Brain pericyte (primary cell): ENCODE measurements at places on chromosomes 7 and 10.

GRCh38 chr7:96418581-96418980, 96.7 kb upstream of the SLC25A13 start:
- DNase-seq = no peak

DNA sequence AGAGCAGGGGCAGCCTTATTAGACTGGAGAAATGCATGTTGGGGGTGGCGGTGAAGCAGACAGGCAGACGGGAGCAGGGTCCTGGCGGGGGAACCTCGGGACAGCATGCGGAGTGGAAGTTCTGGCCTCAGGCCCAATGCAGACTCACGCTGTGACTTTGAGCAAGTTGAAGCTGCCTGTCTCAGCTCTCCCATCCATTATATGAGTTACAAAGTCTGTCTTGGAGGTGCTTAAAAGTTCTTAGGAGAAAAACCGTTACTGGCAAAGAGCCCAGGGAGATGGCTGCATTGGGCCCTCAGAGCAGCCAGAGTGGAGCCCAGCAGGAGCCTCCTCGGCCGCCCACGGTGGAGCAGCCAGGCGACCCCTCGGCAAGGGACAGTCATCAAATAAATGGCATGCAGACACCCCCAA, 509.5 kb downstream of the PLXNA4 start:
- DNase-seq = peak; percentile 25

DNA sequence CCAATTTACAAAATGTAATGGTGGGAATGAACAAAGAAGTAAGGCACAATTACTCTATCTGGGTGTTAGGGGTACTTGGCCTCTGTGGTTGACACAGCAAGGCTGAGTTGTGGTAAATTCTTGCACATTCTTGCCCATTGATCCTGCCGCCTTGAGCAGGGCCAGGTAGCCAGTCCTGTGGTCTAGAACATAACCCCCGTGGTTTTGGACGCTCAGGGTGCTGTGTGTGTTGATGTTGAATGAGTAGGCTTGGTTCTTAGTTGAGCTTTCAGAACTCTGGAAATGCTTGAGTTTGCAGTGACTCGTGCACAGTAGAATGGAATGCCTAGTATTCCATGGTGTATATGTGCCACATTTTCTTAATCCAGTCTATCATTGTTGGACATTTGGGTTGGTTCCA, 42.3 kb upstream of the CDHR3 start:
- no peak for DNase-seq

DNA sequence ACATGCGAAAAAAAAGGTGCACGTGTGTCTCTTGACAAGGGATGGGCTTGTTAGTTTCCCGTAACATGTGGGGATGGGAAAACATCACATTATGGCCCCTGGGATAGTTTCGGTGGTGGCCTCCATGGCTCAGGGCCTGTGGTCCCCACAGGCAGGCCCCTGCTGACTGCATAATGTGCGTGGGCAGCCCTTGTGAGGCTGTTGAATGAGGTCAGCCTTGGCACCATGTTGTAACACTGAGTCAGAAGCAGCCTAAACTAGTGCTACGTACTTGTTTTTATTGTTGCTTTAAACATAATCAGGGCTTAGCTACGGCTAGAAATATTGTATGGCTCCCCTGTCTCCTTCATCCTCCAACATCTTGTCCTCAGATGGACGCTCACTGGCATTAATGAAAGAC, 80.6 kb downstream of the BEND7 start:
- no peak for DNase-seq

GRCh38 chr7:151099486-151100211, 13.4 kb downstream of the AGAP3 start:
- DNase-seq = no peak

DNA sequence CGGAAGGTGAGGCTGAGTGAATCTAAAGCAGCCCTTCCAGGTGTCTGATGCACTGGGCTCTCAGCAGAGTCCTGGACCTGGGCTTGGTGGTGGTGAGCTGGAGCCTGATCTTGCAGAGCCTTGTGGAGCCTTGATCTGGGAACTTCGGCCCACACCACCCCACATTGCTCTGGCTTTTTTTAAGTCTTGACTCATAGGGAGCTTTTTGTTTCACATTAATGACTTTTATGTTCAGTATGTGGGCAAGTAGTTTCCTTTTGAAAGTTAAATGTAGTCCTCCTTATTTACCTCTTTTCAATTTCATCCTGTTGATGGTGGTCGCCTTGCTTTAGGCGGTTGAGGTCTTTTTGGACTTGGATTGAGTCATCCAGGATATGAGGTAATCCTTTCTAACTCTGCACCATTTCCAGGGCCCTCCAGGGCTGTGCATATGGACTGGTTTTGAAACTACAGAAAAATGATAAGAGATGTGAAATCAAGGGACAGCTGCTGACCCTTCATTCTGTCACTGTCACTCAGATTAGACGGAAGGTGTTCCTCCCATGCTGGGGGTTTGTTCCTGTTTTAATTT, 2.9 kb upstream of the NRAP start:
- DNase-seq = no peak

DNA sequence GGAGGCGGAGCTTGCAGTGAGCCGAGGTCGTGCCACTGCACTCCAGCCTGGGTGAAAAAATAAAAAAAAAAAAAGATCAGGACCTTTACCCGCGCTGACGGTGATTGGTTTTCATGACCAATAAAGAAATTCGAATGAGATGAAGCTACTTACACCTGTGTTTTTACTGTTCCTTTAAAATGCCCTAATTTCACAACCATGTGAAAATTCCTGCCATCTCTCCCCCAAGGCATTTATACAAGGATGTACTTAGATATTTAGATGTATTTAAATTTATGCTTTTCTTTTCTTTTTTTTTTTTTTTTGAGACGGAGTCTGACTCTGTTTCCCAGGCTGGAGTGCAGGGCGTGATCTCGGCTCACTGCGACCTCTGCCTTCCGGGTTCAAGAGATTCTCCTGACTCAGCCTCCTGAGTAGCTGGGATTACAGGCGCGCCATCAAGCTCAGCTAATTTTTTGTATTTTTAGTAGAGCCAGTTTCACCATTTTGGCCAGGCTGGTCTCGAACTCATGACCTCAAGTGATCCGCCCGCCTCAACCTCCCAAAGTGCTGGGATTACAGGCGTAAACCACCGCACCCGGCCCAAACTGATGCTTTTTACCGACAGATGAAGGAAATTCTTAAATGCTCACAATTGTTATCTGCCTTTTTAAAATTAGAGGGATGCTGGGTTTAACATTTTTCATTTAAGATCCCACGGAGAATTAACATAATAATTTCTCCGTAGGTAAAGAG, 3.1 kb upstream of the PHYH start:
- no peak for DNase-seq

DNA sequence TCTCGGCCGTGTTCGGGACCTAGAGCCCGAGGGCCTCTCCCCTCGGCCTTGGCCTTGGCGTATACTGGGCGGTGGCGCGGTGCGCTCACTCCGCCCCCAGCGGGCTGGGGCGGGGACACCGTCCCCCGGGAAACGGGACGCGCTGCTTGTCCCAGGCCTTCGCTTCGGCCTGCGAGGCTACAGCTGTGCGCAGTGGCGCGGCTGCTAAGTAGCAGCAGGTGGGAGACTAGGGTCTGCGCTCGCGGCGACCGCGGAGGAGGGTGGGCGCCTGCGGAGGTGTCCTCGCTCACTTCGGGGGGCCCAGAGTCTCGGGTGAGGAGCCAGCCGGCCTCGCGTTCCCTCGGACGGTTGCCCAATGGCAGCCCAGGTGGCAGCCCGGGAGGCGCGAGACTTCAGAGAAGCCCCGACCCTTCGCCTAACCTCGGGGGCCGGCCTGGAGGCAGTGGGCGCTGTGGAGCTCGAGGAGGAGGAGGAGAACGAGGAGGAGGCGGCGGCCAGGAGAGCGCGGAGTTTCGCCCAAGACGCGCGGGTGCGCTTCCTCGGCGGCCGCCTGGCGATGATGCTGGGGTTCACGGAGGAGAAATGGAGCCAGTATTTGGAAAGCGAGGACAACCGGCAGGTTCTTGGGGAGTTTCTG, at the start of gene DNAH11:
DNAH11 (plus strand) TSS at position 149 of the 637 bp plus-strand sequence; CDS start at position 356, 207 bp downstream.
- DNase-seq = no peak

DNA sequence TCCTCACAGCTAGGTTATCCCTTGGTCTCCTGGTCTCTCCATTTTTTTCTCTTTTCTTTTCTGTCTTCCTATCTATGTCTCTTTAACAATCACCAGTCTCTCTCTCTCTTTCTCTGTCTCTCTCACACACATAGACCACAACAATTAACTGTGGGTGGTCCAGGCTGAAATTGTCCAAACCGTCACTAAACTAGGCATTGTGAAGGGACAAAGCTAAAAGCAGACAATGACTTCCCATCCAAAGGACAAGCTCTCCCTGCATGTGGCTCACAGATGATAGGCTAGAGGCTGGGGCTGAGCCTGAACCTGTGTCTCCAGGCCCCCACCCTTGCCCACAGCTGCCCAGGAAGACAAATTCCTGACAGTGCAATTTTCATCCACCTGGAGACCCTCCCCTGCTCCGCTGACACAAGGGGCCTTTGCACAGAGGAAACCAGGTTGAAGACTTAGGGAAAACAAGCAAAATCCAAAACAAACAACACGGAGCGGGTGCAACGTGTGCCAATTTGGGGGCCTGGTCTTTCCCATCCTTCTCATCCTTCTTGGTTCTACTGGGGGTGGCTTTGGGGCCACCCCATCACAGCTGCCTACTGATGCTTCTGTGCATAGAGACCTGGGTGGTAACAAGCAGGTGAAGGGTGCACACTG, 755.4 kb downstream of the GRID1 start:
- DNase-seq = no peak

- no peak for DNase-seq
Measured at GRCh38 chr10:3676564-3676963, 108.4 kb downstream of the KLF6 start.

GRCh38 chr7:28773423-28774145, 184.5 kb downstream of the TRIL start:
- DNase-seq = no peak

DNA sequence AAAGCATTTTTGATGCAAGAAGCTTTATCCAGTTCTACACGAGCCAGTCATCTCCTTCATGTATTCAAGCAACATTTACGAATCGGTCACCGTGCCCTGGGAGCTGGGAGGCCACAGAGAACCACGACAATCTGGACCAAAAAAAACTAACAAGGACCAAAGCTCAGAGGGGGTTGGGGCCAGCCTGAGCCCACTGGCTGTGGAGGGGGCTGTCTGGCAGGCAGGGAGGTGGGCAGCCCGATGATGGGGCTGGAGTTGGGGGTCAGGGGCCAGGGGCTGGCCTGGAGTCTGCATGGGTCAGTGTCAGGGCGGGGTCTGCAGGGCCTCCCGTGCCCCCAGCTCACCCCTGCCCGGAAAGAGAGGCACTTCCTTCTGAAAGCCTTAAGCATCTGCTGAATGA, 12.5 kb upstream of the GRIFIN start:
- no peak for DNase-seq

DNA sequence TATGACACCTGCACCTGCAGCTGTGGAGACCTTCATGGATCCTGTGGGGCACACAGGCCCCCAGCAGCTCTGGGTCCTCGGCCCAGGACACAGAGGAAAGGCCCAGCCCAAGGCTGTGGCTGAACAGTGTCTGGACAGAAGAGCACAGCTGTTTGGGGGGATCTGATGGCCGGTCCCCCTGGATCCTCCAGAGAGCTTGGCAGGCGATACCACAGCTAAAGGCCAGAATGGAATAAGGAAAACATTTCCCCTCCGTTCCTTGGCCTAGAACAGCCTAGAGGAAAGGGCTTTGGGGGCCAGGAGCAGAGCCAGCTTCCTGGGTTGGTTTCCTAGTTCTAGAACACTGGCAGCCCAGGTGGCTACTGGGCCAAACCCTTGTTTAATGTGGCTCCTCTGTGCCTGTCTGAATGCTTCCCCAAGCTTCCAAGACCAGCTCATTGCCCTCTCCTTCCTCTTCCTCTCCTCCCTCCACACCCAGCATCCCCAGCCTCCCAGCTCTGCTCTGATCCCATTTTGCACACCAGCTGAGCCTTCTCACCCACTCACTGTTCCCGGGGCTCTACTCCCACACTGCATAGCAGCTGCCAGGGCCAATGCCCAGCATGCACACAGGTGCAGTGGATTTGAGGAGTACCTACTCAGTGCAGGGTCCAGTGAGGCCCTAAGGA, 46.9 kb downstream of the GPAM start:
- no peak for DNase-seq

GRCh38 chr7:153887749-153888569, 164.2 kb upstream of the DPP6 start:
- DNase-seq = no peak

DNA sequence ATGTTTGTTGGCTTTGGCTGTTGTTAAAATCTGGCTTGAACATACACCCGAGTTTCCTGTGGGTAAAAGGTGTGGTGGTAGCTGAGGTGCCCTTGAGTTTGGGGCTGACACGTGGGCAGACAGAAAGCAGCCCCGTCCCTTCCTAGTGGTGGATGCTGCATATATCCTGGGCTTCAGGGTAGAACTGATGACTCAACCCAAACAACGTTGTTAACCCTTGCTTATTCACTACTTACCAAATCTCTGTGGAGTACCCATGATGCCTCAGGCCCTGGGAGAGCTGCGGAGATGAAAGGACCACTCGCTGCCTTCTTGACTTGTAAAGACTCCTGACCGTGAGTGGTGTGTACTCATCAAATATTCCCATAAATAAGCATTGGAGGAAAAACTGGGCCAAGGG, 245.1 kb downstream of the RAB11FIP2 start:
- no peak for DNase-seq

DNA sequence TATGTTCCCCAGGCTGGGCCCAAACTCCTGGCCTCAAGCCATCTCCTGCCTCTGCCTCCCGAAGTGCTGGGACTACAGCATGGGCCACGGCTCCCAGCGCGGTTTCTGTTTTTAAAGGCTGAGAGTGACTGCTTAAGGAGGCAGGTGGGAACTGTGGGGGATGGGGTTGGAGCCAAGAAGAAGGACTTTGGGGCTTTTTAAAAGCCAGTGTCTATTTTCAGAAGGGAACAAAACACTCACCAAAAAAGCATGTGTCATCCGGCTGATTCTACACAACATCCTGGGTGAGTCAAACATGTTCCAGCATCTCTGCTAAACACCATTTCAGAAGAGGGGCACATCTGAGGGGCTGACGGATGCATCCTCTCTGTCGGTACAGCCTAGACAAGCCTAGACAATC, 824.5 kb downstream of the TYW1 start:
- DNase-seq = no peak

GRCh38 chr7:106031300-106032035, 68.4 kb downstream of the CDHR3 start:
- no peak for DNase-seq

- DNase-seq = peak; percentile 44
Measured at GRCh38 chr7:40885503-40885902, 750.7 kb downstream of the SUGCT start.

GRCh38 chr10:10330418-10330817, 687.3 kb upstream of the CELF2 start:
- DNase-seq = no peak

- no peak for DNase-seq
Measured at GRCh38 chr7:85019778-85020177, 167.1 kb downstream of the SEMA3D start.
